Activated CD4-positive, alpha-beta T cell treated with anti-CD3 and anti-CD28 coated beads, Interleukin-2, amount 50 U/mL, for 1 hour (primary cell): ENCODE measurements at places on chromosomes 16 and 17.

DNA sequence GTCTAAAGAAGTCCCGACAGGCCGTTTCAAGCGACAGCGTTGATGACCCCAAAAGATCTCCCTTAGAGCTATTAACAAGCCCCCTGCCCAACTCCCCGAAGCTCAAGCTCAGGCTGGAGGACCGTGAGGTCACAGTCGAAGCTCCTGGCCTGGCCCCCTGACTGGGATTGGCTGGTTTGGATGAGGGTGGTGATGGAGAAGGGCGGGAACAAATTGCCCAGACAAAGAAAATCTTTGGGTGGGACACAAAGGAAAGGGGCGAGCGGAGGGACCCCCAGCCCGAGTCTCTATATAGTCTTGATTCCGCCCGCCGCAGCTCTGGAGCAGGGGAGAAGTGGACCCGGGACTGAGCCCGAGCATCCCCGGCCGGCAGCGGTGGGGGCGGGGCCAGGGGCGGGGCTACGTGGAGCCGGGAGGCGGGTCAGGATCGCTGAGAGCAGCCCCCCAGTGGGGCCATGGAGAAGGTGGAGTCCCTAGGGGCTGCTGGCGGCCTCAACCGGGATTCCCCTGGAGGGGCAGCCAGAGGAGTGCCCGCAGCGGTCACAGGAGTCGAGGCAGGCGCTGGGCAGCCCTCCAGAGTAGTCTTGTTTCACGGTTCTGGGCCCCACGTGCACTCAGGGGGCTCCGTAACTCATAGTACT is 982 bp upstream of the NEURL4 start:
- DNase-seq, result peak; percentile 70

- DNase-seq, result no peak
These were observed 2.5 kb downstream of the MAF start for GRCh38 chr16:79598063-79598347.

- peak; percentile 64 for DNase-seq
These were observed 9.4 kb downstream of the RPL19 start for GRCh38 chr17:39209317-39210092.

- DNase-seq, result no peak
These were observed 60.1 kb downstream of the ARSG start for GRCh38 chr17:68351395-68351794.

- DNase-seq, result no peak
These were observed 352.9 kb downstream of the SNX29 start for GRCh38 chr16:12329246-12329995.

DNA sequence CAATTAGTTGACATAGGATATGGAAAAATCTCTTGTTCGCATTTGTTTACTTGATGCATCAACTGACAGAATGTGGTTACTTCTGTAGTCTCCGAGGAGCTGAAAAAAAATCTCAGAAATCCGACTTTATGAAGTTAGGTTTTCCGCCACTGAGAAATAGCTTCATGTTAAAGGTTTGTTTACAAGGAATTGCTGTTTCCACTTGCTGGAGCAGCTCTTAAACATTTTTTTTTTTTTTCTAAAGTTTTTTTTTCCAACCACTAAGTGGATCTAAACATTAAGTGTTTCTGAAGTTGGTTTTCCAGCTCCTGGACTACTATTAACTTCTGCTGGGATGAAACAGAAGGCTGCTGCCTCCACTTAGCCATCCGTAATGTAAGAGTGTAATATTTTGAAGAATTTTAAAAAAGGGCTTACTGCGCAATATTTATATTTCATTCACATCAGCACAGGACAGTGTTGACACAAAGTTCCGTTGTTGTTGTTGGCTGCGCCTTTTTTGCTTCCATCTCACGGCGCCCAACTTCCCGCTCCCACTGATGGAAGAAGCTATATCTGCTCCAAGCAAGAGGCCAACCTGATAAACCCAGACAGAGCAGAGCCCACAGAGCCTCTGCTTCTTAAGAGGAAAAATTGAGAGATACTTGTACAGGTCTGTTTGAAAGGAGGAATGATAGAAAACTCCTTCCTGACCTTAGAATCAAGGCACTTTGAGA is 167.7 kb upstream of the KCNJ16 start:
- DNase-seq, result no peak

- DNase-seq, result no peak
These were observed 12.2 kb upstream of the CDH5 start for GRCh38 chr16:66354034-66354909.
